ENCODE measurements at places on chromosomes 12 and 14.

DNA sequence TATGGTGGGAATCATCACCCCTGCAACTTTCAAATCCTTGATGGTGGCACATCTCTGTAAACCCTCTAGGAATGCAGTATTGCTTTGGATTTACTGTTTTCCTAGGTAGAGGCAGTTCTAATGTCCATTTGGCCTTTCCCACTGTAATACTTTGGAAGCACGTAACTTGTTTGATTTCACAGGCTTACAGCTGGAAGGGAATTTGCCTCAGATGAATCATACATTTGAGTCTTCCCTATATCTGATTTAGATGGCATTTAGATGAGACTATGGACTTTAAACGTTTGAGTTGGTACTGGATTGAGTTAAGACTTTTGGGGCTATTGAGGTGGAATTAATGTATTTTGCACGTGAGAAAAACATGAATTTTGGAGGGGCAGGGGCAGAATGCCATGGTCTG lies 35.9 kb downstream of the DAAM1 start:
- no peak for DNase-seq

DNA sequence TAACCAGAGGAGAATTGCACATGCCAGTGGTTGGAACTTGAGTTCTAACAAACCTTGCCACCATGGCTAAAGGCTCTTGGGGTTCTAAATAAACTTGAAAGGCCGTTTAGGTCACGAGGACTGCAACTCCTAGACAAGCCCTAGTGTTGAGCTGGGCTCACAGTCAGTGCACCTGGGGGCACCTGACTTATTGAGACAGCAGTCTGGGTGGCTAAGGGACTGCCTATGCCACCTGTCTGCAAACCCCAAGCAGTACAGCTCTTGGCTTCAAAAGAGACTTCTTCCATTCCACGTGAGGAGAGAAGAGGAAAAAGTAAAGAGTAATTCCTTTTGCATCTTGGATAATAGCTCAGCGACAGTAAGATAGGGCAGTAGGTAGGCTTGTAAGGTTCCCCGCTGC lies 765.6 kb upstream of the FOXG1 start:
- DNase-seq = no peak

DNA sequence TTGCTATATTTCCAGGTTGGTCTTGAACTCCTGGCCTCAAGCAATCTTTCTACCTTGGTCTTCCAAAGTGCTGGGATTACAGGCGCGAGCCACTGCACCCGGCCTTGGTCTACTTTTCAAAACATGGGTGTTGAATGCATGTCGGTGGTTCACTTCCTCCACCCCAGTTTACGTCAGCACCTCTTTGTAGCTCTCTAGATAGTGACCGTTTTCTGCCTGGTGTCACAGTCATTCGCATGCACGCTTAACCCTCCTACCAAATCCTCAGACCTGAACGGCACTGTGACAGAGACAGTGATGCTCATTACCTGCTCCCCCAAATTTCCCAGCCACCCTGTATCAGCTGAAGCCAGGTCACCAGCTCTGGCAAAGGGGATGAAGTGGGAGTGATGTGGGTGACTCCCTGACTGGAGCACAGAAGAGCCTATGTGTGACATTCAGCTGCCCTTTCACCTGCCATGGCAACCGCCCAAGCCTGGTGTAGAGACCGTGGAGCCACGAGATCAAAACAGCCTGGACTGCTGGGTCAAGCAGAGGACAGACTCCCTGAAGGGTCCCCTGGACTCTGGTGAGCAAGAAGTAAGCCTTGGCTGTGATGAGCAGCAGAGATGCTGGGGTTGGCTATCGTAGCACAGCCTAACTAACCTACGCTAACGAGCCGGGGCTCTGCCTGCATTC lies 66.2 kb upstream of the GPR68 start:
- no peak for DNase-seq

- no peak for DNase-seq
These were observed 156.2 kb upstream of the CPNE8 start for GRCh38 chr12:39061576-39061975.

GRCh38 chr14:33414041-33414440 lies 475.4 kb downstream of the NPAS3 start:
- no peak for DNase-seq
